ENCODE measurements at places on chromosomes 5 and 9.

DNA sequence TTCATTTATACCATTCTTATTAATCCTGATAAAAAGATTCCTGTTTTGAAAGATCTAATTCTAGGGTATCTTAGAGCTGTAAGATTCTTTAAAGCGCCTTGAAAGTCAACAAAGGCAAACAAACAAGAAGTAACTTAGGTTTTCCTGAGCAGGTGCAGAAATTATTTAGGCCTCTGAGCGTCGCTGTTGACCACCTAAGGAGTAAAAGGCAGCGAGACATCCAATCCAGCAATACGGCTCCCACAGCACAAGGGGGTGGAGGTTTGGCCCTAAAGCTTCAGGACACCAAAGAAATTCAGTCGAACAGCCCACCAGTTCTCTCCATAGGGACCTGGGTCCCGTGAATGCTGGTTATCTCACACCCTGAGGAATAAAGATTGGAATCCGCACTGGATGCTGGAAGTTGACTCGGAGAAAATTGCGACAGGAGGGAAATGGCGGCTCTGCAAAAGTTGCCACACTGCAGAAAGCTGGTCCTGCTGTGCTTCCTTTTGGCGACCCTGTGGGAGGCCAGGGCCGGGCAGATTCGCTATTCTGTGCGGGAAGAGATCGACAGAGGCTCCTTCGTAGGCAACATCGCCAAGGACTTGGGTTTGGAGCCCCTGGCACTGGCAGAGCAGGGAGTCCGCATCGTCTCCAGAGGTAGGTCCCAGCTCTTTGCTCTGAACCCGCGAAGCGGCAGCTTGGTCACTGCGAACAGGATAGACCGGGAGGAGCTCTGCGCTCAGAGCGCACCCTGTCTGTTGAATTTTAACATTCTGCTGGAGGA, at the start of gene PCDHGA2:
PCDHGA2 (plus strand) TSS at position 223 of the 769 bp plus-strand sequence.
- no peak for DNase-seq

DNA sequence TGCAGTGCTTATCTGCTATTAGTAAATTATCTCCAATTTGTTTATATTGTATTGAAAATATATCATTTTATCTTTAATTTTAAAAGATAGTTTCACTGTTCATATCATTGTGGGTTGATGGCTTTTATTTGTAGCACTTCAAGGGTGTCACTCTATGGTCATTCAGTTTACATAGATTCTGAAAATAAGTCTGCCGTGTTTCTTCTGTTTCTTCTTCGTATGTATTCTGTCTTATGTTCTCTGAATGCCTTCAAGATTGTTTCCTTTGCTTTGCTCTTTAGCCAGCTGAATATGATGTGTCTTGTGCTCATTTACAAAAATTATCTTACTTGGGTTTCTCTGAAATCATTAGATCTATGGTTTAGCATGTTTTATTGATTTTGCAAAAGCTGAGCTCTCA, 359.9 kb downstream of the CYLC2 start:
- DNase-seq: no peak

GRCh38 chr9:95138474-95138873, 179.0 kb downstream of the FANCC start:
- DNase-seq: no peak

- no peak for DNase-seq
Measured at GRCh38 chr5:173745123-173745522, 128.7 kb upstream of the BOD1 start.

DNA sequence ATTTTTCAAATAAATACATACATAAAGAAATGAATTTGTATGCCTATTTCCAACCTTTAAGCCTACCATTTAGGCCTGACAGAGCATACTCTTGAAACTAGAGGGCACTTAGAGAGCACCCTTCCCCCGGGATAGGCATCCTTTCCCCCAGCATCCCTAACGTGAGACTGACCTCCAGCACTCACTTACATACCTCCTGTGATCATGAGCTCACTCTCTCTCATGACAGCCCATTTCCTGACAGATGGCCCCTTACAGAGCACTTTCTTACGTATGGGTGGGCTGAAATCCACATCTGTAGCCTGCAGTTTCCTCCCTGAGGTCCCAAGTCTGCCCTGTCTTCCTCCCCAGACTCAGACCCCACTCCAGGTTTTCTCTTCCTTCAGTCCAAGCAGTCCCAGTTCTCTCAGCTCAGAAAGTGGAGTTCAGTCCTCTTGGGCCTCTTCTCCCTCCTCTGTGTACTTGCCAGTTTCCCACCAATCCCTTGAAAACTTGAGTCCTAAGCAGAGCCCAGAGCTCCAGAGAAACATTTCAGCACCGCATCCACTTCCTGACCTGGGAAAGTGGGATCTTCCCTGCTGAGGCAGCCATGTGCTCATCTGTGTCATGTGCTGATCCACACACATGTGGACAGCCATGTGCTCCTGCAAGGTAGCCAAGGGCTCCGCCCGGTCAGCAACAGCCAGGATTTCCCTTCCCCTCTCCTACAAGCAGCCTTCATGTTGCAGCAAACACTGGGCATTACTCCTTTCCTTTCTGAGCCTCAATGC, 2.2 kb upstream of the CDX1 start:
- DNase-seq: no peak

DNA sequence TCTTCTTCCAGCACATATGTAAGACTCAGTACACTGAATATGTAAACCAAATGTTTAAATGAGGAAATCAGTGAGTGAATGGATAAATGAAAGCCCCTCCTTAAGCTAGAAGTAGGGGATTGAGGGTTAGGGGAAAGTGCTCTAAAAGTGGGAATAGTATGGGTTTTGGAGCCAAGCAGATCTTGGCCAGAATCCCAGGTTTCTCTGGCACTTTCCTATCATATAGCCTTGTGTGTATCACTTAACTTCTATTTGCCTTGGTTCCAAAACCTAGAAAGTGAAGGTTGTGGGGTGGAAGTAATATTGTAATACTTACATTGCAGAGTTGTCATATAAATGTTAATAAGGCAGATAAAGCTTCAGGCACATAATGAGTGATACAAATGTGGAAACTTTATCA, 45.0 kb upstream of the SV2C start:
- DNase-seq: no peak

- no peak for DNase-seq
Measured at GRCh38 chr5:149857499-149857898, 87.1 kb downstream of the PDE6A start.

DNA sequence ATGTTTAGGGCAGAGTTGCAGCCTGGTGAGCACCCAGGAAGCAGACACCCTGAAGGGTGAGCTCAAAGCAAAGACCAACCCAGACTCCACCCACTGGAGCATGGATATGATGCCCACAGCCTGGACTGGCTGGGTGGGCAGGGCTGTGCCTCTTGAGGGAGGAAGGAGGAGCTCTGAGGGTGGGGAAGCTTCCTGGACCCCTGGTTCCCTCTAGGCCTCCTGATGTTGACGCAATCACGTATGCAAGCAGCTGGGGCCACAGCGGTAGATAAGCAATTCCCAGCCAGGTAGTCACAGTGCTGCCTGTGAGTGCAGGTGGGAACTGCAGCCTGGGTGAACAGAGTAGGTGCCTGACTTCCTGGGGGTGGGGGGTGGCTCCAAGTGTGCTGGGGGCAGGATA, 271.5 kb downstream of the CDK5RAP2 start:
- DNase-seq: no peak

GRCh38 chr5:73387601-73388305, 60.8 kb downstream of the FOXD1 start:
- DNase-seq: no peak

DNA sequence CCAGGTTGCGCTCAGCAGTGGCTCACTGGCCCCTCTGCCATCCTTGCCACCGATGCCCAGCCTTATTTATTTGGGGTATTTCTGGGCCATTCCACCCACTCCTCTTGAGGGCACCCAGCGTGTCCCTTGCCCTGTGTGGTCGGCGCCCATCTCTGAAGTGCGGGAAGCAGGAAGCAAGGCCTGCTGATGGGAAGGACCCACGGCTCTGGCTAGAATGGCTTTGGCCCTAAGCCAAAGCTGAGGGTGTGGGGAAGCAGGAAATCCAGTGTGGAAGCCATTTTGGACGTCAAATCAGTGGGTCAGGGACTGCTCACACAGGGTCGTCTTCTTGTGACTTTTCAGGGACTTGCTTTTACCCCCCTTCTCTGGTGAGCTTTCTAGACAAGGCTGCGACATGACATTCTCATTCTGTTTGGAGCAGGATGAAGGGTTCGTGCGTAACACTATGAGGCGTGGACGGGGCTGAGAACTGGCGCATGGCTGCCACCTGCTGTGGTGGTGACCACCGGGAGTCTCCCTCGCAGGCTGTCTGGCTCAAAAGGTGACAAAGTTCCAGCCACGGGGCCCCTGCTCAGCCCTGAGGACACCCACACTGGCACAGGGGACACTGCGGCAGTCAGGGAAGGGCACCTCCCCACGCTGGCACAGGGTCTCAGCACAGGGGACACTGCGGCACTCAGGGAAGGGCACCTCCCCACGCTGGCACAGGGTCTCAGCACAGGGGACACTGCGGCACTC, 50.7 kb upstream of the NKD2 start:
- DNase-seq: no peak

DNA sequence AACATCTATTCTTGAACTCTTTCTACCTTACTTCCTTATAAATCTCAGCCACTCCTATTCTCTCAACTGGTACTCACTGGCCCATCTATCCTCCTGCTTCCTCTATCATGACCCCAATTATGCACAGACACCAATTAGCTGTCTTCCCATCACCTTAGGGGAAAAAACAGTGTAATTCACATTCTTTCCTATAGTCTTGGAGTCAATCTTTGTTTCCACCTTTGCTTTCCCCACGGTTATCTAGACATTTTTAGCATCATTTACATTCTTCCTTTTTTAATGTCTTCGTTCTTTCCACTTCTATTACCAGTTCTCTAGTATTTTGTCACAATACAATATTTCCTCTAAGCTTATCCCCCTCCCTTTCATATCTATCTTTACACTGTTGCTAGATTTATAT, 449.4 kb downstream of the TMEM38B start:
- DNase-seq: no peak

GRCh38 chr5:112036206-112036605, 279.2 kb upstream of the NREP start:
- DNase-seq: no peak

GRCh38 chr5:169641253-169641652, 4.2 kb downstream of the DOCK2 start:
- no peak for DNase-seq

GRCh38 chr5:155027993-155028629, 14.6 kb downstream of the KIF4B start:
- DNase-seq: no peak

GRCh38 chr5:110105692-110106091, 416.0 kb downstream of the MAN2A1 start:
- DNase-seq: no peak

- no peak for DNase-seq
Measured at GRCh38 chr5:110738503-110738811, 350 bp upstream of the SLC25A46 start.

DNA sequence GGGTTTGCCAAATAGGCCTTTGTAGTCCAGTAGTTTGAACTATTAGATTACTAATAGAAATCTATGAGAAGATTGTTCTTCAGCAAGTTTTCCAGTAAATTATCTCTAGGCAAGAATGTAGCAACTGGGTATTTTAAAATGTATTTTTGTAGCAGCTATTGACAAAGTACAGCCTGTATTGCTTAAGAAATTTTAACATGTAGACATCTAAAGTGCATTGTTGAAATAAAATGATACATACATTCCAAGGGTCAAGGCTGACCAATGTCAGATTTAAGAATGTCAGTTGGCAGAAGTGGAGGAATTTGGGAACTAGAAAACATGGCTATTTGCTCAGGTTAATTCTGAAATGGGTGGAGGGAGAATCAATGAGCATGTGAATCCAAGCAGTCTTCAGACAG, 57.5 kb upstream of the ZSWIM6 start:
- no peak for DNase-seq

DNA sequence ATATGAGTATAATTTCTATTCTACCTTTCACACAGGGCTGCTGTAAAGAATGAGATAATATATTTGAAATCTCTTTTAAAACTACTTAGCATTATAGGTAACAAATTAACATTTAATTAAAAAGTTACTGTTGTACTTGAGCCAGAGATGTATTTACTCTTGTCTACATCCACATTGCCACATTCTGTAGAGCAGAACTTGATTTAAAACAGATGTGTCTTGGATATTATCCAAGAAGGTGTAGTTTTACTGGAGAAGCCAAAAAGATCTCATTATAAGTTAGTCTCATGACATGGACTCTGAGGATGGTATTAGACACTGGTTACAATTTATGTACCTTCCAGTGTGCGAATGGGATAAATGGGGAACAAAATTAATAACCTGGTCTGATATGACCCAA, 293.1 kb upstream of the CCNH start:
- DNase-seq: no peak

DNA sequence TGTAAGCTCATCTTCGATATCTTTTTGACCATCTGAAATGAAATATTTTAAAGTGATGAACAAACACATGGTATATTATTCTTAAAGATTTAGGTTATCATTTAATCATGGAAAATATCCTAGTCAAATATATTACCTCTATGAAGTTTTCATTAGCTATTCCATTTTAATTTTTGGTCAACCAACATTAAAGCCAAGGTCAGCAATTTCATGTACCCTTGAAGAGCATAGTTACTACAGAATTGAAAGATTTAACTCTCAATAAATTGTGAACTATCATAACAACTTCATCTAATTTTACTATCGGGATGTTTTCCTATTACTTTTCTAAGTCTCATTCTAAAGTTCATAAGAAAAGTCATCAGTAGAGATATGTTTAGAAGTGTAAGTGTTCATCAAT, 492.6 kb downstream of the CTNND2 start:
- no peak for DNase-seq

DNA sequence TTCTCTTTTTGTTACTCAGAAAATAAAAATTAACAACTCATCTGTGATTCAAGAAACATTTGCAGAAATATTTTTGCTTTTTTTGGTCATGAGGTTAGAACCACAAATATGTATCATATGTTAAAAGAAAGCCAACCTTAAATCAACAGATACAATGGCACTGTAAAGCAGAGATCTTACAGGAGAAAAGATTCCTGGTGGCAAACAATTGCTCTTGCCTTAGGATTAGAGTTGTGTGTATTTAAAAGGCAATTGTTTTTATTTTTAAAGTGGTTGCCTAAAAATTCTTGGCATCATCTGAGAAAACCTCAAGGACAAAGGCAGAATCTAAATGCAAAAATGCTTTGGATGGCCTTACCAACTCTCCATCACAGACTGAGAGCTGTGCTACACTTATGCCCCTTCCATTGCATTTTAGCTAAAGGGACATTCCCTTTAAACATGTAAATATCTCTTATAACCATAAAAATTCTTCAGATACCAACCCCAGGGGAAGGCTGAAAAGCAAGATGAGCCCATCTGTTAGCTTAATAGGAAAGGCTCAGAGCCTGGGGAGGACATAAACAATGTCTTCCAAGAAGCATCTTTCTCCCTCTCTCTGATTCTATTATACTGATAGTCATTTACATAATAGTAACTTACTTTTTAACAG, 100.4 kb downstream of the FAM114A2 start:
- no peak for DNase-seq
